ENCODE measurements at places on chromosomes 3 and 15. TPM values are rescaled to one million over a fixed set of nuclear protein-coding genes. Genes with fewer than 3 reads are reported as not detected.

DNA sequence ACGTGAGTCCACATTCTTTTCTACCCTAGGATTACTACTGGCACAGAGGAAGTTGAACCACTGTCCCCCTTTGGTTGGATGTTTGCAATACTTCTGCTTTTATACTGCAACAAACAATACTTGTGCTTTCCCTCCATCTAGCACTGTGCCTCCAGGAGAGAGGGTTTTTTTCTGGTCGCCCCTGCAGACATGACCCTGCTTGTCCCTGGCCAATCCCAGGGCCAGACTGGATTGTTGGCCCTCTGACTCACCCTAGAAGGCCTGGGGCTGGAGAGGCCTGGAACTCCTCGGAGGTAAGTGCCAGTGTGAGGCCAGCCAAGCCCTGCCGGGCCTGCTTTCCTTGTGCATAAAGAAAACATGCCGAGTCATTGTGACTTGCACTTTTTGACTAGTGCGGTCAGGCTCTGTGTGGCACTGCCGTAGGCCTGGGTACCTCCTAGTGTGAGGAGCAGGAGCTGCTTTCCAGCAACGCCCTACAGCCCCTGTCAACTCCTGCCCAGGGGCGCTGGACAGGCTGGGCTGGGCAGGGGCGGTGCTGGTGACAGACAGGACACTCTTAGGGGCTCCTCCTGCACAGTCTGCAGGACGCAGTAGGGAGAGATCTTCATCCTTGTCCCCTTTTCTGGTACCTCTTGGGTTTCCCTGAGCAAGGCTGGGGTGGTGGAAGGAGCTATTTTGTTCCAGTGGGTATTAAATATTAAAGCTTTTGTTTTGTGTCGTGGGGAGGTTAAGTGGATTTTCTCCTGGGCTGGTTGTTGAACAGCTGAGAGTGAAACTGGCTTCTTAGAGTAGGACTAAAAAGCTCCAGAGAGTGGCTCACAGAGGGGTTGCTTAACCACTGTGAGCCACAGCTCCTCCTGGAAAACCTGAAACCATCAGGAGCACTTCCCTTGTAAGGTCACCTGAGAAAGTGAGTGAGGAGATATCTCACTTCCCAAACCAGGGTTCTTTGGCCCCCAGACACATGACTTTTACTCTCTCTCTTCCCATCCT lies 14.4 kb upstream of the TKT start:
- no peaks in the 10 kb centered on the region for H3K27me3 ChIP-seq
- peak; percentile 78 for DNase-seq
- H3K4me3 ChIP-seq, result no peak overlapping the region
- H3K4me1 ChIP-seq, result peaks cover 8% of the 10 kb centered on the region
- H3K36me3 ChIP-seq, result no peaks in the 10 kb centered on the region

GRCh38 chr15:41022487-41023090 lies 69.3 kb downstream of the CHAC1 start:
- peaks cover 3% of the 10 kb centered on the region for H3K36me3 ChIP-seq
- H3K4me1 ChIP-seq, result no peaks in the 10 kb centered on the region
- H3K4me3 ChIP-seq, result no peak overlapping the region
- DNase-seq, result peak; percentile 65
- H3K27ac ChIP-seq, result no peak overlapping the region

- H3K27ac ChIP-seq, result no peak overlapping the region
- H3K36me3 ChIP-seq, result no peaks in the 10 kb centered on the region
- no peaks in the 10 kb centered on the region for H3K27me3 ChIP-seq
- H3K4me3 ChIP-seq, result no peak overlapping the region
- no peak for DNase-seq
Measured at GRCh38 chr15:95440712-95441111, 889.8 kb upstream of the NR2F2 start.

DNA sequence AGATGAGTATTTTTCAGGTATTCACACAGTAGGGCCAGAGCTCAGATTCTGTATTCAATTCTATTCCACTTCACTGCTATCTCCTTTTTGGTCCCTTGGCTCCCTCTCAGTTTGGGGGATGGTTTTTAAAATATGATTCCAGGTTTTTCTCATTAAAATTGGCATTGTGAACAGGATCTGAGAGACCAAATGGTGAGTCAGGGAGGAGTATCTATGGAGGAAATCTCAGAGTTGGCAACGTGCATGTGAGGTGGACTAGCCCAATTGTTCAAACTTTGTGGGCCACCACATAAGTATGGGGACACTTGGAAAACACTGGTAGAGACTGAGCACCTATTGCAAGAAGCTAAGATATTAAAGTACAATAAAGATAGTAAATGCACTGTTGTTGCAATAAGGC lies 53.9 kb upstream of the TTC14 start:
- H3K36me3 ChIP-seq, result no peaks in the 10 kb centered on the region
- no peak overlapping the region for H3K4me3 ChIP-seq
- no peaks in the 10 kb centered on the region for H3K27me3 ChIP-seq
- no peak for DNase-seq
- no peaks in the 10 kb centered on the region for H3K4me1 ChIP-seq

GRCh38 chr15:42523331-42523730 lies 25.3 kb downstream of the LRRC57 start:
- peaks cover 4% of the 10 kb centered on the region for H3K36me3 ChIP-seq
- no peaks in the 10 kb centered on the region for H3K4me1 ChIP-seq
- no peaks in the 10 kb centered on the region for H3K27me3 ChIP-seq
- no peak overlapping the region for H3K27ac ChIP-seq

- H3K27ac ChIP-seq, result no peak overlapping the region
- DNase-seq, result no peak
Measured at GRCh38 chr15:90743407-90743806, 26.3 kb downstream of the BLM start.

The RTP1 gene
- polyA plus RNA-seq, result not detected

The TRIM59 gene
- 0.67 TPM for polyA plus RNA-seq

All from small intestine (tissue), 16 donors.